NCI-H524 treated with DMSO at 0.1 percent for 48 hours (cell line): ENCODE measurements at places on chromosomes 13 and 19.

DNA sequence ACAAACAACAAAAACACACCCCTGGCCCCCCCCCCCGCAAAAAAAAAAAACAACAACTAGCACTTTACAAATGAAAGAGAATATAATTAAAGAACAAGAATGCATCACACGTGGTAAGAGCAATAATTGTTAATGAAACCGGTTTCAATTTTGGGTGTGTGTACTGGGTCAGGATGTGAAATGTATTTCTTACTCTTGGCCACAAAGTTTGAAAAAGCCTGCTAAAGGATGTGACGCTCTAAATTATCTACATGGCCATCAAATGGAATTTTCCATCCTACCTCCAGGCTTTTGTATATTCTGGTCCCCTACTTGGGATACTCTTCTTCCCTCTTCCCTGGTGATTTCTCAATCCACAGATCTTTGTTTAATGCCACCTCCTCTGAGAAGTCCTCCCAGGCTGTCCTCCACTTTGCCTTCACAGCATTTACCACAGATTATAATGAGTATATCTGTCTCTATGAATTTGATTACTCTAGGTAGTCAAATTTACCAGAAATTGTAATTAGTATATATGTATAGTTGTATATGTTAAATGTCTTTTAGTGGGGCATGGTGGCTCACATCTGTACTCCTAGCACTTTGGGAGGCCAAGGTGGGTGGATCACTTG, 2.1 kb downstream of the SARS2 start:
- no peak for DNase-seq

- DNase-seq, result no peak
Measured at GRCh38 chr19:42158926-42159325, 26.7 kb upstream of the POU2F2 start.

- DNase-seq, result no peak
Measured at GRCh38 chr13:57740719-57741118, 109.2 kb downstream of the PCDH17 start.

GRCh38 chr19:37227996-37228395, 10.0 kb downstream of the ZNF383 start:
- no peak for DNase-seq
